ENCODE measurements at places on chromosomes 5 and 9.

- DNase-seq = no peak
Observed at GRCh38 chr5:141957367-141957996, 520 bp downstream of the PCDH12 start.

GRCh38 chr5:99349787-99350186 is 421.0 kb upstream of the CHD1 start:
- DNase-seq = no peak

DNA sequence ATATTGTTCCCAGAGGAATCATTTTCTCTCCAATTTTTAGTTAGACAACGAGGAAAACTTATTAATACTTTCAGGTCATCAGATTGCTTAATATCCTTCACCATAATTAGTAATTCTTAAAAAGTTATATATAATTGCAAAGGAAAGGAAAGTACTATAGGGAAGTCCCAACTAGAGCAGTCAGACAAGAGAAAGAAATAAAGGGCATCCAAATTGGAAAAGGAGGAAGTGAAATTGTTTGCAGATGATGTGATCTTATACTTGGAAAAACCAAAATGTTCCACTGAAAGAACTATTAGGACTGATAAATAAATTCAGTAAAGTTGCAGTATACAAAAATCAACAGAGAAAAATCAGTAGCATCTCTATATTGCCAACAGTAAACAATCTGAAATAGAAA is 223.5 kb upstream of the MEF2C start:
- no peak for DNase-seq

DNA sequence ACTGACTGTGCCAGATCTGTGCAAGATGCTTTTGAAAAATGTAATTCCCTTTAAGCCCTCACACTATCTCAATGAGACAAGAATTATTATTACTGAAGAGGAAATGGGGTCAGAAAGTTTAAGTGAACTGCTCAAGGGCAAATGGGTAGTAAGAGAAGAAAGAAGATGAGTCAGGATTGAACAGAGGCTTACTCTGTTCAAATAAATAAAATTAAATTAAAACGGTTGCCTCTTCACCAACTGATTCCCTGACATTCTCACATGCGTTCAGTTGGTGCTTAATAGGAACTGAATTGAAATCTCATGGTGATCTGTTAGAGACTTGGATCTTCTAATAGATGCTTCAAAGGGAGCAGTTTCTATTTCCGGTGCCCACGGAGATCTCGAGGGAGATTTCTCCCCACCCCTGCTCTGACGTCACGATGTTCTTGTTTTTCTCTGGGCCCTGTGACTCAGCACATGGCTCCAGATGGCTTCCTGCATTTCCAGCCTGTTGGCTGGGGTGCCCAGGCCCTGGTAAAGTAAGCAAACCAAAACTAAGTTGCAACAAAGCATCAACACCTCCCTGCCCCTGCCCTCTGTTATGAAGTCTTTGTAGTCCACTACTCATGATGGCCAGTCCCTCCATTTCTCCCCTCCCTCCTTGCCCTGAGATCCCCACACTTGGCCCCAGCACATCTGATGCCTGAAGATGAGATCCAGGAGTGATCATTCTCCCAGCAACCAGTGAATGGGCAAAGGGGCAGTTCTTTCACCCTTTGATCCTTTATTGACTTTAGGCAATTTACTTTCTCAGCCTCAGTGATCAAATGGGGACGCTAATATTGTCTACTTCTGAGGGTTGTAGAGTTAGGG is 106.1 kb upstream of the CPEB4 start:
- DNase-seq = peak; percentile 37

- no peak for DNase-seq
Observed at GRCh38 chr9:94993160-94993820, 266.8 kb downstream of the AOPEP start.

GRCh38 chr5:172925336-172925948 is 33.8 kb upstream of the RPL26L1 start:
- DNase-seq = no peak

GRCh38 chr9:108483676-108484075 is 372.1 kb downstream of the ACTL7B start:
- DNase-seq = no peak

DNA sequence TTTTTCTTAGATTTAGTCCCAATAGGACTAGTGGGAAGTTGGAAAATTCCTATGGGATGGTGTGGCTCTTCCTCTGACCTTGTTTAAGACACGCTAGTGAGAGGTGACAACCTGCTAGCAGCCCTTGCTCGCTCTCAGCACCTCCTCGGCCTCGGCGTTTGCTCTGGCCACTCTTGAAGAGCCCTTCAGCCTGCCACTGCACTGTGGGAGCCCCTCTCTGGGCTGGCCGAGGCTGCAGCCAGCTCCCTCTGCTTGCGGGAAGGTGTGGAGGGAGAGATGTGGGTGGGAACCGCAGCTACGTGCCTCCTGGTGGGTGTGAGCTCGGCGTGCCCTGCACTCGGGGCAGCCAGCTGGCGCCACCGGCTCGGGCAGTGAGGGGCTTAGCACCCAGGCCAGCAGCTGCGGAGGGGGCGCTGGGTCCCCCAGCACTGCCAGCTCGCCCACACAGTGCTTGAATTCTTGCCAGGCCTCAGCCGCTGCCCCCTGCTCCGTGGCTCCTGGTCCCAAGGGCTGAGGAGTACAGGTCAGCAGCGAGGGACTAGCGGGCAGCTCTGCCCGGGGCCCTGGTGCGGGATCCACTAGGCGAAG is 254.5 kb upstream of the ANKRD55 start:
- DNase-seq = no peak

DNA sequence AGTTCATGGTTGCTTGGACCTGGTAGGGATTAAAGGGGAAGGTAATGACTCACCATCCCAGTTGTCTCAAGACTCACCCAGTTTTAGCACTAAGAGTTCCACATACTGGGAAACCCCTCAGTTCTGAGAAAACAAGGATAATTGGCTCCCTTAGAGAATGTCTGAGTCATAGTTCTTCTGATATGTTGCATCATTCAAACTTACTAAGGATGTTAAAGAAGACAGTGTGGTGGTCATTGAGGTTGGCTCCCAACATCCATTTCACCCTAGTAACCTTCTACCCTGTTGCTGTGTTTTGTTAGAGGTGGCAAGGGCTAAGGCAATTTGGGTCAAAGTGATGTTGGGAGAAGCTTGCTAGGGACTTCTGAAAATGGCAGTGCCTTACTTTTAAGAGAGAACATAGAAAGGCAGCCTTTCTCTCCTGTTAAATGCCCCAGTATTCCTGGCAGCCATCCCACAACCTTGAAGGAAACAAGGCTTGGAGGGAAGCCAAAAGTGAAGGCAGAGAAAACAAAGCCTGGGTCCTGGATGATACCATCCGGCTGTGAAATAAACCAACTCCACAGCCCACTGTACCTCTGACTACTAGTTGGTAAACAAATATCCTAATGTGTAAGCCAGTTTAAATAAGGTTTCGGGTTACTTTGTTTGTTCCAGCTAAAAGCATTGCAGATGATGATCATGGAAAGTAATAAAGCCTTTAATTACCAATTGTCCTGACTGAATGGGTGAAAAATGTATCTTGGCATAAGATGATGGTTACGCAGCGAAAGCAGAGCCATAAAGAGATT is 80.4 kb upstream of the ADAMTSL1 start:
- peak; percentile 93 for DNase-seq

DNA sequence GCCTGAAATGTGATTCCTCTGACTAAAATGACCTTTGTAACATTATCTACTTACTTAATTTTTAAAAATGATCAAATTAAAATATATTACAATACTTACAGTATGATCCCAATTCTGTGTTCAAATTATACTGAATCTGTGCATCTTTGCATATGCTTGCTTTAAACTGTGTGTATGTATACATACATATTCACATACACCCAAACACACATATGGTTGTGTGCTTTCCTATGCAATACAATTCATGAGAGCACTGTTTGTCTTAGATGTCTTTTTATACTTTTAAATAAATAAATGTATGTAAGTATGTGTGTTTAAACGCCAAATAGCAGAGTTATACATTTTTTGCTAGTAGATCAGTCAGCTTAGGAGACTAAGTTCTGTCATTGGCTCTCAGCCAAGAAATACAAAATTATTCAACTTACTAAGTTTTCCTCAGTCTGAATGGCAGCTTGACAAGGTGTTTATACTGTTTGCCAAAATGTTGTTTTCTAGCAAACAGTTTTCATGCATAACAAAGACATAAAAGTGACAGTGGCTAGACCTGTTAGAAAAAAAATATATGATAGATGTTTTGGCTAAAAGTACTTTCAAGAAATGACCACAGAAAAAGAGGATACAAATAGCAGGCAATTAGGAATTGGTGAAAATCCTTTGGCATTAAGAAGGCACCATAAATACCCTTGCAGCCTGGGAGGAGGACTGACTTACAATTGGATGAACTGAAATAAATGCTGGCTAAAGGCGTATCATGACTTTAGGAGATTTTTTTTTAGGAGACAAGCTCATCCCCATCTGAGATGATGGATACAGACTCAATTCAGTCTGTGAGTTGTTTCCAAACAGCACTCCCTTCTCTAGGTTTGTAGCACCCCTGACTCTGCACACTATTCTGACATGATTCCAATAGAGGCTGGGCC is 7.9 kb downstream of the TICAM2 start:
- no peak for DNase-seq

DNA sequence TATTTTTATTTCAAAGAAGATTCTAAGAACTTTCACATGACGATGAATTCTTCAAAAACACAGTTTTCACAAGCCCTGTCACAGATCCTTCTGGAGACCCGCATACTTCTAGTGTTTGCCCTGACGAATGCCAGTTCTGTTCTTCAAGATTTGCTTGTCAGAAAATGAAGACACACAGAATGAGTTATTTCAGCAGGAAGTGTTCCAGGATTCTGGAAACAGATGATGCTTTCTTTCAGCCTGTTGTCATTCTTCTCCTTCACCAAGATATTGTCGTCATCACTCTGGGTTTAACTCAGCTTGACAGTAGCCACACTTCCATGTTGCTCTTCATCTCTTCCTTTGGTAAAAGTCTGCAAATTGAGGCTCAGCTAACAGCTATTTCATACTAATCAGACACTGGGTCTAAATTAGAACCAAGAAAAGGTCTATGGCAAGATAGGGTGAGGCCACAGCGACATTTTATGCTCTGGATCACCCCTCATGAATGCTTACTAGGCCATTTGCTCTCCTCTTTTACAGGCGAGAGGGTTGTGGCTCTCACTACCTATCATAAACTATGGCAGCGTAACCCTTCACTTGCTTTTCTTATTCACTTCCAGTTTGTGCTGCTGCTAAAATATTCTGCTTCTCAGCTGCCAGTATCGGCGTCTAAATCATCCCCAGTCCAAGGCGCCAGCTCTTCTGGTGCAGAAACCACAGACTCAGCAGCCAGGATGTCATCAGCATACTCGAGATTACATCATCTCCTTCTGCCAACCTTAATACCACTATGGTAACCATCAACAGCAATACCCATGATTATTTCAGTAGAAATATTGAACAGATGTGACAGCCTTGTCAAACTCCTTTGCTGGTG is 159.6 kb upstream of the TBCA start:
- no peak for DNase-seq

DNA sequence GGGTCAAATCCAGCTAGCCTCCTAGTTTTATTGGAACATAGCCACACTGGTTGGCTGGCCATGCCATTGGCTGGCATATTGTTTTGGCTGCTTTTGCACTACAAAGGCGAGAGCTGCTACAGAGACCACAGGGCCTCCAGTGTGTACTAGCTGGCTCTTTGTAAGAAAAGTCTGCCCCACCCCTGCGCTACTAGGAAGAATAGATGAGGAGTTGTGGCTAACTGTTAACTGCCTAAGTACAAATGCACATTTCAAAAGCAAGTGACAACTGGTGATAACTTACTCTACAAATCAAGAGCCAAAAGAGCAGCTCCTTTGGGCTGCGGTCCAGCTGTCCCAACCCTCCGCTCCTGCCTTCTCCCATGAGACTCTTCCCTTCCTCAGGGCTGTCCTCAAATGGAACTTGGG is 63.9 kb downstream of the SERINC5 start:
- DNase-seq = no peak

- no peak for DNase-seq
Observed at GRCh38 chr9:98259791-98260190, 4.3 kb upstream of the TBC1D2 start.

DNA sequence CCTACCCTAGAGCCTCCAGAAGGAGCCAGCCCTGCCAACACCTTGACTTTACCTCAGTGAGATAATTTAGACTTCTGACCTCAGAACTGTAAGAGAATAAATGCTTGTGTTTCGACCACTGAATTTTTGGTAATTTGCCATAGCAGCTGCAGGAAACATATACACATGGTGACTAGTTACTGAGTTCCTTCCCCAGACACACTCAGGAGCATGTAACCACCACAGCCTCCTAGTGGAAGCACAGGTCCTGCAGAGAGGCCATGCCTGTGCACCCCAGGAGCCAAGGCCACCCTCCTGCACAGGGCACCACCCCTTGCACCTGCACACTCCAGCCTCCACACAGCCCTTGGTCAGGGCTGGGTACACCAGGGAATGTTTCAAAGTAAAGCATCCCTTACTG is 7.6 kb upstream of the CAMSAP1 start:
- no peak for DNase-seq

DNA sequence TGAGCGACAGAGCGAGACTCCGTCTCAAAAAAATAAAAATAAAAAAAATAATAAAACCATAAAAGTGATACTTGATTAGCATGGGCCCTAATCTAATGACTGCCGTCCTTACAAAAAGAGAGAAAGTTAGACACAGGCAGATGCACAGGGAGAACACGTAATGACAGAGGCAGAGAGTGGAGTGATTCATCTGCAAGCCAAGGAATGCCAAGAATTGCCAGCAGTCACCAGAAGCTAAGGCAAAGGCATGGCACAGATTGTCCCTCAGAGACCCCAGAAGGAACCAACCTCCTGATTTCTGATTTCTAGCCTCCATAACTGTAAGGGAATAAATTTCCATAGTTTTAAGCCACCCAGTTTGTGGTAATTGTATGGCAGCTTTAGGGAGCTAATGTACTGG is 79.6 kb upstream of the FREM1 start:
- no peak for DNase-seq

- no peak for DNase-seq
Observed at GRCh38 chr9:107274096-107274495, 9.0 kb upstream of the RAD23B start.

DNA sequence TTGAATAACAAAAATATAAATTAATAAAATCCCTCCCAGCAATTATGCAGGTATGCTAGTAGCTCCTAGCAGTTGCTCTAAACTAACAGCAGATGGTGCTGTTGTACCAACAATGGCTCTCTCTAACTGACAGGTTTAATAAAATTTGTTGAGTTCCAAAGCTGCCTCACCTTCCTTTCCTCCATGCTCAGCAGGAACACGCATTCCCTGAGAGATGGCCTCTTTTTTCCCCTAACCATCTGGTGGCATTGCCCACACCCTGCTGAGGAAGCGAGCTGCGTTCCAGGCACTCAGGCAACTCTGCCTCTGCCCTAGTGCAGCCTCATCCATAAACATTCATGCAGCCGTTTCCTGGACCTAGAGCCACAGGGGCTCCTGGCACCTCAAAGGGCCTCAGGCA is 106.2 kb downstream of the KLHL3 start:
- peak; percentile 42 for DNase-seq

DNA sequence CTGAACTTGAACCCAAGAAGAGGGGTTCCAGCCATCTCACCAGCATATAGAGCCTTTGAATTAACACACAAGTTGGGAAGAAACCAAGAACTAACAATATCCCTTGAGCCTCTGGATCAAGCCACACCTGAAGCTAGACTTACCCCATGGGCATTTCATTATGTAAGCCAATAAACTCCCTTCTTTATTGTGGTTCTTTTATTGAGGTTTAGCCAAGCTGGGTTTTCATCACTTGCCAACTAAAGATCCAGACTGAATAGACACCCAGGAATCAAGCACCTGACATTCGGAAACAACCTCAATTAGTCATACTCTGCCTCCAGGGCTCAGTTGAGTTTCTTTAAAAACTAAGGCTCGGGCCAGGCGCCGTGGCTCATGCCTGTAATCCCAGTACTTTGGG is 226.7 kb downstream of the AGTPBP1 start:
- DNase-seq = no peak
